Posterior vena cava (tissue), 2 donors: ENCODE measurements at places on chromosomes 2 and 18. TPM values are rescaled to one million over a fixed set of nuclear protein-coding genes. Genes with fewer than 3 reads are reported as not detected.

DNA sequence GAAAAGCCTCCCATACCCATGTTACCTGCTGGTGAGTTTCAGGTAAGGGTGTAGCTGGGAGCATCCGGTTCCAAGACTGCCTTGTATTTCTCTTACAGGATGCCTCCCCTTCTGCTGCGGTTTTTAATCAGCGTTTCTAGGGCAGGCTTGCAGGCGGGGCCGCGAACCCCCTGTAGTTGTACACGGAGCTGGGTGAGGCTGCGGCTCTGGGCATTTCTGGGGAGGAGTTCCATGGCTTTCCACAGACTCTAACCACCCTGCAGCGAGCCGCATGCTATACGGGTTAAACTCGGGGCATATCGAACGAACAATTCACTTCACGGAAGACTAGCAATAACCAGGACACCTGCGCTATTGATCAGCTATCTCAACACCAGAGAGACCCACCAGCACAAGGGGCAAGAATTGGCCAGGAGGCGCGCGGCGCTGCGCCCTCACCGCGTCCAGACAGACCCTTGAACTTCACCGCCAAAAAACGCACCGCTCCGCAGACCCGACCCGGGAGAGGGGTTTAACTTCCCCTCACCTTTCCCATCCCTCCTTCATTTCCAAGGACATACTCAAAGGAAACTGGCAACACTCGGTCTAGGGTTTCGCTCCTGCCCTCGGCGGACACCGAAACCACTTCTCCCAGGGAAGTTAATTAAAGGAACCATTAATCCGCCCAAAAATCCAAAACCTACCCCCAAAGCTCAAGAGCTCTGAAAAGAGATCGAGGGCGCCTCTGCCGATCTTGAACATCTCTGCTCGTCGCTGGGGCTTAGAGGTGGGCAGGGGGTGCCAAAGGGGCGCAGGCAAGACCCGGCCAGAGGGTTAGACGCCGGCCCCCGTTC is 909 bp downstream of the TGFA start:
- DNase-seq: no peak

DNA sequence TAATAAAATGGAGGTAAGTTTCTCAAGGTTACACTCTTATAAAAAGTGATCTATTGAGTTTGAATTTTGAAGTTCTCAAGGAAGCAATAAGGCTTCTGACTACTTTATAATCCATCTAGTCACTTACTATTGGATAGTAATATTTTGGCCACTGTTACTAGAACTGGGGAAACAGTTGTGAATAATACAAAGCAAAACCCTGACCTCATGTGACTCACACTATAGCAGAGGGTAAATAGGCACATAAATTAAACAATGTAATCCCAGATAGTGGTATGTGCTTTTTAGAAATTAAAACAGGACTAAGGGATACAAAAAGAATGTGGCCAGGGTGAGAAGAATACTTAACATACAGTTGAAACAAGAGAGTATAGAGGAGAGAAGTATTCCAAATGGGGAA is 78.6 kb downstream of the CALCRL start:
- DNase-seq: no peak

Gene DUSP19
- total RNA-seq: 9.1 TPM

DNA sequence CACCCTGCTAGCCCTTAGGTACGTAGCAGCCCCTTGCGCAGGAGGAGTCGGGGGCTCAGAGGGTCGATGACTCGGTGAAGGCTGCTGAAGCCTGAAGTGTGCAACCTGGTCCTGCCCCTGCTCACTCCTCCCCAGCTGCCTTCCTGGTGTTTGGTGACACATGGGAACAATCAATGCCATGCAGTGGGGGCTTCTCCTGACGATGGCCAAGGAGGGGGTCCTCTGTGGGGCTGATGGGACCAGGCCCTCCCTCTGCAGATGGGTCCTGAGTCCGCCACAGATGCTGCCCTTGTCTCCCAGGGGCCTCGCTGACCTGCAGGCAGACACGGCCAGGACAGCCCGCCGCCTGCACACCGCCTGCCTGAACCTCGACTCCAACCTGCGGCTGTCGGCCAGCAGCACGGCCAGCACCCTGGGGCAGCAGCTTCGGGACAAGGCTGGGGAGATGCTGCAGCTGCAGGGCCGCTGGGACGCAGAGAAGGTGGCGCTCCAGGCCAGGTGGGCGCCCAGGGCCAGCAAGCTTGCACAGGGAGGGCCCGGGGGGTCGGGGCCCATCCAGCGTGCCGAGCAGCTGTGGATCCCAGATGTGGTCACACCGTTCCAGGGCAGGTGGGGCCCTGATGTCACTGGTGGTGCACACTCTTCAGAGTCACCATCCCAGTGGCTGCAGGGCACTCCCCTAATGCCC is 24.6 kb downstream of the CROCC2 start:
- no peak for DNase-seq

DNA sequence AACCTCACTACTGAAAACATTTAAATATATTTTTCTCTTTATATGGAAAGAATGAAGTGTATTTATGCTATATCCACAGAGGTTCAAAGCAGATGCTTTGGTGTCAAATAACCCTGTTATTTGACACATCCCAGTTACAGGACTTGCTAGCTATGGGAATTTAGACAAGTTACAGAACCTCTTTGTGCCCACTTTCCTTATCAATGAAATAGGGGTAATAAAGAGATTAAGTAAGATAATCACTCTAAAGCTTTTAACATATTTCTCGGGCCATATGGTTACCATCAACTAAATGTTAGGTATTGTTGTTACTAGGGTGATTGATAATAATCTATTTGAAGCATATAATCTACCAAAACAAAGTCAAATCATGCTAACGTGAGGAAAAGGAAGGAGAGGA is 1660.6 kb upstream of the NXPH2 start:
- DNase-seq: no peak

Gene CPO
- total RNA-seq: 0.24 TPM

DNA sequence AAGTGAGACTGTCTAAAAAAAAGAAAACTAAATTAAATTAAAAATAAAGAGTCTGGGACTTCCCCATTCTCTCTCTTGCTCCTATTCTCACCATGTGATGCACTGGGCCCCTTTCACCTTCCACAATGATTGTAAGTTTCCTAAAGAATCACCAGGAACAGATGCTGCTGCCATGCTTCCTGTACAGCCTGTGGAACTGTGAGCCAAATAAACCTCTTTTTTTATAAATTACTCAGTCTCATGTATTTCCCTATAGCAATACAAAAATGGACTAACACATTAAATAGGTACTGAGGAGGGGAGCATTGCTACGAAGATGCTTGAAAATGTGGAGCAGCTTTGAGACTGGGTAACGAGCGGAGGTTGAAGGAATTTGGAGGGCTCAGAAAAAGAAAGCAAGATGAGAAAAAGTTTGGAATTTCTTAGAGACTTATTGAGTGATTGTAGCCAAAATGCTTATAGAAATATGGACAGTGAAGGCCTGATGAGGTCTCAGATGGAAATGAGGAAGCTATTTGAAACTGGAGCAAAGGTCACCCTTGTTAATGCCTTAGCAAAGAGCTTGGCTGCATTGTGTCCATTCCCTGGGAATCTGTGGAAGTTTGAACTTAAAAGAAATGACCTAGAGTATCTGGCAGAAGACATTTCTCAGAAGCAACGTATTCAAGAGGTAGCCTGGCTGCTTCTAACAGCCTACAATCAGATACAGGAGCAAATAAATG is 128.7 kb downstream of the EIPR1 start:
- DNase-seq: no peak

- peak; percentile 85 for DNase-seq
These were observed 2.7 kb downstream of the ZEB2 start for GRCh38 chr2:144516981-144517865.

DNA sequence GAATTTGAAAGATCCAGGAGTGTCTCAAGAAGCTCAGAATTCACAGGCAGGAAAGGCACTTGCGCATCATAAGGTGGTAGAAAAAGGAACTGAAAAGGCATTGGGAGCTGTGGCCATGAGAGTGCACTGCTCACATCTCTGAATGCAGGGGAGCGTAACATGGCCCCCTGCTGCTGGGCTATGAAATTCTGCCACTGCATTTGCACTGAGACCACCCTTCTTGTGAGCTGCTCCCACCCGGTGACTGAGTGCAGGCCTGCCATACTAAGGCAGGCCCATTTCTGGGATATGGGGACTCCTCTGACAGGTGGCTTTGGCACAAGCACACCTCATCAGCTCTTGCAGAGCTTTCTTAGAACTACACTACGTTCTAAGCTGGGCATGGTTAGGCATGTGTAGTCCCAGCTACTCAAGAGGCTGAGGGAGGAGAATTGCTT is 25.3 kb upstream of the STARD7 start:
- no peak for DNase-seq

DNA sequence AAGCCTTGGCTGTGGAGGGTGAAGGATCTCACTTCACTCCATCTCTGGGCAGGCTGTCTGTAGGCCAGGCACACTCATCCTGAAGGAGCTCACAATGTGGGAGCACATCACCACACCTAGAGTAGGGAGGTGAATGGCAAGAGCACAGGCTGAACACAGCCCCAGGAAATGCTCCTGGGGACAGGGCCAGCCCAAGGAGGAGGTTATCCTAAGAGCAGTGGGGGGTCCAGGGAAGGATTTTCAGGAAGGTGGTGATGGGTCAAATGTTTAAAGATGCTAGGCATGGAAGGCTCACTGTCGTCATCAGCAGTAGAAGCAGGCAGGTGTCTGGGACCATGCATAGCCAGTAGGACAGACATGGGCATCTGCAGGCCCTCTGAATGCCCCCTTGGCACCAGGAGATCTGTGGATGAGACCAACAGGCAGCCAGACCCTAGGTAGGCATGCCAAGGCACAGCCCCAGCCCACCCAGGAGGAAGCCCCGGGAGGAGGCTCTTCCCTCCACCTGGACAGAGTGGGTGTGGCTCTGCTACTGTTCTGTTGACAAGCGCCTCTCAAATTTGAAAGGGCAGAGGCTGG is 91.7 kb upstream of the RAB6C start:
- no peak for DNase-seq

Gene ONECUT2
- 0.05 TPM for total RNA-seq

DNA sequence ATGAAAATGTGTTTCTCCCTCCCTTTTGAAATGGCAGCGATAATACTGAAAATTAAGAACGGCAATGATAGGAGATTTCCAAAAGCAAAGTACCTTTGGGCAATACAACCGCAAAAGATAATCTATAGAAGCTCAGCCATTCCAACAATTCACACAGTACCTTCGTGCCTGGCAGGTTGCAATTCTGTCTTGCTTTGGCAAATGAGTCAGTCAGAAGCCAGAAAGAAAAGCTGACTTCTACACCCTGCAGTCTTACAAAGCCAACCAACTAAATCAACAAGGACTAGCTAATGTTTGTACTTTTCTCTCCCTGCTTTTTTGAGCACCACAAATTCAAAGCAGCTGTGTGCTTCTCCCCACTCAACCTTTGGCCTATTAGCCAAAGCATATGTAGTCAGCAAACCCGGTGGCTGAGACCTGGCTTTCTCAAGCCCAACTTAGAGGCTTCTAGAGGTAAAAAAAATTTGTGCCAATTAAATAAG is 25.7 kb upstream of the ID2 start:
- no peak for DNase-seq

- no peak for DNase-seq
These were observed 27.7 kb downstream of the NEURL3 start for GRCh38 chr2:96477458-96477857.

GRCh38 chr2:181563101-181563692 is 93.7 kb downstream of the CERKL start:
- DNase-seq: no peak

Gene PAX3
- 0.37 TPM for total RNA-seq

DNA sequence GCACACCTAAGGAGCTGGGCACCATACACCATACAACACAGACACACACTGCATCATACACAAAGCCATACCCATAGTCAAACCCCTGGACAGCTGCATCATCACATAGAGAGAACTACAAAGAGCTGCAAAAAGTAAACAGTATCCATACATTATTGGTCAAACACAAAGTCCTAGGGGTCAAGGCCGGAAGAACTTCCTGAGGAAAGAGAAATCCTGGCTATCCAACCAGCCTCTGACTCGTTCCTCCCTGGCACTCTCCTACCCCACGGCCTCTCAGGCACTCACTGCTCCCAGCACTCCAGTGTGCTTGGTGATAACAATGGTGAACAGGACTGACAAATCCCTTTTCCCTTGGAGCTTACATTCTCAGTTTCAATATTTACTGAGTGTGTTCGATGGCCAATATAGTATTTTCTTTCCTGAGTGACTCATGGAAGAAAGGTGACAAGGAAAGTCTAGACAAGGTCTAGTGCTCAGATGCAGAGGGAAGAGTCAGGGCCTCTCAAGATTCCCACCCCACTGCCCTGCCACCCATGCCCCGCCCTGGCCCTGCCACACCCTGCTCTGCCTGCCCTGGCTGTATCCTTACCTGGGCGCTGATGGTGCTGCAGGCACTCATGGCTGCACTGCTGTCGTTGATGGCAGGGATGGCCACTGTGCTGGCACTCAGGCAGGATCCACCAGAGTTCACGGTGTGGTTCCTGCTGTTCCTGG is 3.4 kb downstream of the CFAP65 start:
- DNase-seq: peak; percentile 67

GRCh38 chr18:3664563-3665178 is 214.7 kb downstream of the TGIF1 start:
- DNase-seq: no peak

DNA sequence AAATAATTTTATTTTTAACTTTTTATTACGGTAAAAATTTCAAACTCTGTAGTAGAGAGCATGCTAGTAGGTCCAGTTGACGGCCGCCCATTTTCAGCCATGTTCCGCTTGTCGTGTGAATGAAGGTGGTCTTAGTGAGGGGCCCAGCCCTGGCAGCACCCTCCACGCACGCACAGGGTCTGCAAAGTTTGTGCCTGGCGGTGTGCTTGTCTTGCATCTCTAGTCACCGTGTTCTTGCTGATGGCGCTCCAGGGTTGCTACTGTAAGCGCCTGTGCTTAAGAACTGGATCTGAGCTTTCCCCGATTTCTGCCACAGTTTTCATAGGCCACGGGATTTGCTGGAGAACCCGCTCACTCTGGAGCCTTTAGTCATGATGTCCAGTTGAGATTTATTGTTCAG is 28.9 kb downstream of the LDLRAD4 start:
- no peak for DNase-seq

Gene STEAP3
- 5.7 TPM for total RNA-seq

Gene DCDC2C
- total RNA-seq: not detected

Gene NOP58
- total RNA-seq: 41.3 TPM

Gene TMEM200C
- 3.9 TPM for total RNA-seq

DNA sequence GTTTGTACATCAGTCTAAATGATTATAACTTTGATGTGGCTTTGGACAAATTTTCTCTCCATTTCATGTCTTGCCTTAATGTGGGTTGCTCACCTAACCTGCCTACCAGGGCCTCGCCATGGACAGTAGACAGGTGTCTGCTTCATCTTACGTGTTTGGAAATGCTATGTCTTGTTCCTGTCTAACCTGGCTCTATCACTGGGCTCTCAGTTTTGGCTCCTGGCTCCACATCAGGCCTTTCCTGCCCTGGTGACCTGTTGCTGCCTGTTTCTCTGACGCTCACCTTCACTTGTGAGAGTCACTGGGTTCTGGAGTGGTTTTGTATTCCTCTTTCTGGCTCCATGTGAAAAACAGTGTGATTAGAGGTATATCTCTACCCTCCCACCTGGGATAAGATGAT is 65.9 kb downstream of the PHLPP1 start:
- DNase-seq: no peak

- DNase-seq: peak; percentile 70
These were observed 115.1 kb downstream of the CYP26B1 start for GRCh38 chr2:72032481-72033041.

GRCh38 chr2:238553159-238553558 is 126.4 kb downstream of the ASB1 start:
- DNase-seq: no peak

GRCh38 chr2:225980372-225980771 is 580.9 kb downstream of the NYAP2 start:
- no peak for DNase-seq
